Amniotic stem cell (primary cell): ENCODE measurements at places on chromosomes 2 and 18.

- no peak for DNase-seq
Observed at GRCh38 chr2:33107690-33108482, 161.1 kb downstream of the LTBP1 start.

- no peak for DNase-seq
Observed at GRCh38 chr2:150477347-150477746, 10.1 kb downstream of the RND3 start.

DNA sequence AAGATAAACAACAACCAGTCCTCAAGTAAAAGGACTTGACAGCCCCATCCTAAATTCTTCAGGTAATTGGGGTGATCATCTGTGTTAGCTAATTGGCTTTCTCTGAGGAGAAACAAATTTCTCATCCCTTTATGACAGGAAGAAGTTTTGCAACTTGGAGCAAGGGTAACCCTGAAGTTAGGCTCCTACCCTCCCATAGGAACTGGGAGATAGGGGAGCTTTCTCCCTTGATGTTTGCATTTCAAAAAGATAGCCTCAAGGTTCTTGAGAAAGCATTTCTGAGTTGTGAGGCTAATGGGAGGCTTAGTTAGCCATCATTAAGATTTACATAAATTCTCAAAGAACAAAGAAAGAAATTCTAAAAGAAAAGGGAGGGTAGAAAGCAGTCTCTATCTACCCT lies 95.4 kb downstream of the MAP2 start:
- DNase-seq = no peak

- no peak for DNase-seq
Observed at GRCh38 chr2:237296756-237297155, 117.2 kb downstream of the COL6A3 start.

DNA sequence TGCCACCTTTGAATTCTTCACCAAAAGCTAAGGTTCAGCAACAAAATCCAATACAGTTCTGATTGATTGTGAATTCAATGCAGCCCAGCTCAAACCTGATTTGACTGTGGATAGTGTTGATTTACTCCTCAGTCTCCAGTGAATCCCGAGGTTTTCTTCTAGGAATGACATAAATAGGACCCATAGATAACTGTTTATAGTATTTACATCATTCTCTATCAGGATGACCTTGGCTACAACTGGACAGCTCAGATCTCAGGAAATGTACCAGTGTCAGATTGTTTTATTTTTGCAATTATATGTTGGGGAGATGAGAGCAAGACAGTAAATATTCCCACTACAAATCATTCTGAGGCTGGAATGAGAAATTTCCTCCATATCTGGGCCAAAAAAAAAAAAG lies 21.2 kb downstream of the RBM43 start:
- DNase-seq = no peak

- no peak for DNase-seq
Observed at GRCh38 chr2:180311-180710, 83.5 kb downstream of the SH3YL1 start.

GRCh38 chr18:421247-422155 lies 79.0 kb downstream of the COLEC12 start:
- DNase-seq = no peak

GRCh38 chr2:99780276-99780675 lies 290.5 kb upstream of the REV1 start:
- DNase-seq = no peak

GRCh38 chr2:205571360-205571959 lies 110.8 kb upstream of the NRP2 start:
- no peak for DNase-seq

GRCh38 chr2:84137034-84137433 lies 322.0 kb downstream of the SUCLG1 start:
- DNase-seq = no peak

GRCh38 chr2:43420389-43420801 lies 175.4 kb downstream of the THADA start:
- no peak for DNase-seq

DNA sequence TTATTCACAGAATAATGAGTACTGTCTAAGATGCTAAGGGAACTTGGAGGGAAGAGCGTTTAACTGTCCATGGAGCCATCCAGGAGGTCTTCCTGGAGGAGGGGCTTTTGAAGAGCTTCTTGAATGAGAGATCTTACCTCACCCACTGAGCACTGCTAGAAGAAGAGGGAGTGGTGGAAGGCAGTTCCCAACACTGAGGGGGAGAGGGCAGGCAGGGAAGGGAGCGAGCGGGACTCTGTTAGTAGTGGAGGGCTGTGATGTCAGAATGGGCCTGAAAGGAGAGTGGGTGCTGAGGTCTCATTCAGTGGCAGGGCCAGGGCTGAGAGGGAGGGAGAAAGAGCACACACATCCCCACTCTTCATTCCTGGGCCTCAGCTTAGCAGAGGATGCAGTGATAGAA lies 65.0 kb downstream of the NCK2 start:
- DNase-seq = no peak

DNA sequence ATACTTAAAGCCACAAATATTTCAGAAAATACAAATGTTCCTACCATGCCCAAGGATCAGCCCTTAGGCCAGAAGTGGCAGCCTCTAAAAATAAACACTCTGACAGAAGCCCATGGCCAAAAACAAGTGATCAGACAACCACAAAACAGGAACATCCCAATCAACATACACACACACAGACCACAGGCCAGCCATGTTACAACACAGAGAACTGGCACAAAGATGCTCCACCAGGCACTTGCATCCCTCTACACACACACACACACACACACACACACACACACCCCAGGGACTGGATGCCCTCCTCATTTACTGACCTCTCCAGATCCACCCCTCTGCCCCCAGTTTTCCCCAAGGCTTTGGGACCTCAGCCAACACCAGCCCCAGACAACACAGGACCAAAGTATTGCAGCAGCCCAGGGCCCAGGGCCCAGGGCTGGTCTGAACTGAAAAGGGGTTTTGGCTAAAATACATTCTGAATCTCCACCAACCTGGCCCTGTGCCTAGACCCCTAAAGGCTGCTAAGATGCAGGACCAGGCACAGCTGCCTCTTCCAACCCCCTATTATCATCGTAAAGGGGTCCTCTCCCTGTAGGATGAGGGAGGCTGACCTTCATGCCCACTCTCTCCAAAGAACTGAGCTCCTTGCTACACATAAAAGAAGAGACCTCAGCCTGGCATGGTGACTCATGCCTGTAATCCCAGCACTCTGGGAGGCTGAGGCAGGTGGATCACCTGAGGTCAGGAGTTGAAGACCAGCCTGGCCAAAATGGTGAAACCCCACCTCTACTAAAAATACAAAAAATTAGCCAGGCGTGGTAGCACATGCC lies 151.4 kb downstream of the TNS1 start:
- DNase-seq = no peak

DNA sequence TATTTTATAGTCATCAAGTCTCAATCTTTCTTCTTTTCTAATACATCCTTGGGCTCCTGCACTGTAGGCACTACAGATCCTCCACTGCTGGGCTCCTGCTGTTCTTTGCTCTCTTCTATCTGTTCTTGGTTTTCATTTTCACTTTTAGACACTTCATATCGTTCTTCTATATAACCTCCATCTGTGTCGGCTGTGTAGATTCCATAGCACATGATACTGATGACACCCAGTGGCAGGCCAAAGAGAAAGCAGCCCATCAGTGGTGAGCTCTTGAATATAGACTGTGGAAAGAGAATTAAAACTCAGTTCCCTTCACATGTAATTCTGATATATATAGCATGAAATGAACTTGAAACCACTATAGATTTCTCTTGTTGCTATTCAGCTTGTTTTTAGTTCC lies 38.0 kb downstream of the TMX3 start:
- DNase-seq = no peak
